ENCODE measurements at places on chromosomes 1 and 21.

DNA sequence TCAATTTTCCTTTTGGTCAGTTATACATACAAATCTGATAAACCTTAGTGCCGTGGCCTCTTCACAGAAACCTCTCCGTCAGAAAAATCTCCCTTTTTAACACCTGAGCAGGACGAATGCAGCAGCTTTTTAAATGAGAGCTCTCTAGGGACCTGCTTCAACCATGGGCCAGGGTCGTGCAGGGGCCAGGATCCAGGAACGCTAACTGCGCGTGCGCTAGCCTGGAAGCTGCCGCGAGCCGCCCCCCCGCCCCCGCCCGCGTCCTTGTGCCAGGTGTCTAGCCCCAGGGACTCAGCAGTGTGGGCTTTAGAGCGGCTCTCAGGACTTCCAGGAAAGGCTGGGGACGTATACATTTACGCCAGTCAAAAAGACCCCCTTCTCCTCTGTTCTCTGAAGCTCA is 136.8 kb upstream of the FMN2 start:
- DNase-seq = no peak

GRCh38 chr1:216190438-216190837 is 232.8 kb downstream of the USH2A start:
- DNase-seq = no peak

- no peak for DNase-seq
Observed at GRCh38 chr1:11027316-11027715, 14.9 kb downstream of the TARDBP start.

DNA sequence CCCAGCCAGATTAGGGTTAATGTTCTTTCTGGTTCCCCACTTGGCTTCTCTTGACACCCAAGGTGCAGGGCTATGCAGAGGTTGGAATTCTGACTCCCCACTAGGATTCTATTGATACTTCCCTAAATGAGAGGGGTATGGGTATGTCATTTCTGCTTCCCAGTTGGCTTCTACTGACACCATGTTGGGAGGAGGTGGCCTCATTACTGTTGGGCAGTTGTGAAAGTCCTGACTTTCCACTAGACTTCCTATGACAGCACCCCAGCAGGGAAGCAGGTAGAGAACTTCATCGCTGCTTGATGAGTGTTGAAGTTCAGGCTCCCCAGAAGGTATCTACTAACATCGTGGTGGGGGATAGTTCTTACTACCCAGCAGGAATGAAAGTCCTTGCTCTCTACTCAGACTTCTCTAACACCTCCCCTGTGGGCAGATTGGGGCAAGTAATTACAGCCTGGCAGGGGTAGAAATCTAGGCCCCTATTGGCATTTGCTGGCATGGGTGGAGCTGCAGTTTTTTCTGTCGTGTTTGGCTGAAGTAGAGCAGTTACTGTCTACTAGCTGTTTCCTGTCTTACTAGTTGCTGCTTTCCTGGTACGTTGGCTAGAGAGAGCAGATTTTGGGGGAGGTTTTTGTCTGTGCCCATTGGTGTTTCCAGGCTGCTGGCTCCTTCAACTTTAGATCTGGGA is 41.5 kb downstream of the ZYG11B start:
- DNase-seq = no peak

Data from astrocyte of the hippocampus (primary cell).